ENCODE measurements at places on chromosomes 5 and 9.

GRCh38 chr9:36967997-36968396 is 66.1 kb downstream of the PAX5 start:
- DNase-seq: no peak

DNA sequence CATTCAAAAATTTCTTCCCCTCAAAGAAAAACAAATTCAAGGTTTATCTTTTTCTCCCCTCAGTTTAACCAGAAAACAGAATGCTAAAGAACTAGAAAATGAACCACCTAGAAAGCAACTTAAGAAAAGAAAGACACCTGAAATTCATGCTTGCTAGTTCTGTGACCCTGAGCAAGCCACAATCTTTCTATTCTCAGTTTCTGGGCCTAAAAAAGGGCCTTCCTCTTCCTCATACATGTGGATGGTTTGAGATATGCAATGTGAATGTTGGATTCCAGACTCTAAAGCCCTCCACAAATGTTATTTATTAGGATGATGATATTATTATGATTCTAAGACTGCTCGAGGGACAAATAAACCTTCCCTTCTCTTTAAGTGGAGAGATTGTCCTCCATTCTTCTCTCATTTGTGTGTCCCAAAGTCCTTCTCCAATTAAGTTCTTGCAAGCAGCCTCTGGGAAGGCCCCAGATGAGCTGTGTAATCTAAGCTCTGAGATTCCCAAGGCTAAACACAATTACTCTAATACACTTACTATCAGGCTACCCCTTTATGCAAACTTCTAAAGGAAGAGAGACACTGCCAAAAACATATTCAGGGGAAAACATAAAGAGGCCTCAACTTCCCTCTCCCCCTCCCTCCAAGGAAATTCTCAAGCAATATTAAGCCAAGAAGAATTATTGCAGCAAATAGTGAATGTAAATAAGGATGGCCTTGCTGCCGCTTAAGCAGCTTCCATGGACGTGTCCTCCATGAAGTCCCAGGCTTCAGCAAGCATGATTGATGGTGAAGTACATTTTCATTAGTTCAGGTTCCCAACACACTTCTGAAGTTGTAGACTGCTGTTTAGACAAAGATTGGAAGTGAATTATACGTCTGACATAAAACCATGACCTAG is 80.2 kb downstream of the PRKACG start:
- DNase-seq: no peak

GRCh38 chr5:36880761-36881160 is 4.2 kb downstream of the NIPBL start:
- no peak for DNase-seq

- DNase-seq: no peak
Observed at GRCh38 chr9:13690595-13690994, 411.1 kb upstream of the MPDZ start.

DNA sequence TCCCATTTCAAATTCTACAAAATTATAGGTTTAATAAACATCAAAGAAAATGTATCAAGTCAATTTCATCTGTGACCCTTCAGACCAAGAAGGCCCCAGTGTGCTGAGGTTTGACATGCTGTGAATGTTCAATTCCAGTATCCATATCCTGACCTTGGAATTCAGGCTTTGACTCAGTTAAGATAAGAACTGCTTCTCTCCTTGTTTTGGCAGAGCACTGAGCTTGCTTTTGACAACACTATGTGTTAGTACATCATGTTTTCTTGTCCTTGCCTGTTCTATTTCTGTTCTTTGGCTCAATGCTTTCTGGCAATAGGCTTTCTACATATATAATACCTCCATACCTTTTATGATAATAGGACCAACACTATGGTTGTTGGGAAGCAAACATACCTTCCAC is 105.6 kb downstream of the PLCXD3 start:
- DNase-seq: no peak

Measured in stimulated activated CD8-positive, alpha-beta memory T cell treated with anti-CD3 and anti-CD28 coated beads, Interleukin-7, amount 100 ng/mL, for 1 hour (primary cell).